ENCODE measurements at places on chromosomes 12 and 14.

GRCh38 chr12:108215458-108215857, 86.4 kb downstream of the WSCD2 start:
- DNase-seq, result no peak

DNA sequence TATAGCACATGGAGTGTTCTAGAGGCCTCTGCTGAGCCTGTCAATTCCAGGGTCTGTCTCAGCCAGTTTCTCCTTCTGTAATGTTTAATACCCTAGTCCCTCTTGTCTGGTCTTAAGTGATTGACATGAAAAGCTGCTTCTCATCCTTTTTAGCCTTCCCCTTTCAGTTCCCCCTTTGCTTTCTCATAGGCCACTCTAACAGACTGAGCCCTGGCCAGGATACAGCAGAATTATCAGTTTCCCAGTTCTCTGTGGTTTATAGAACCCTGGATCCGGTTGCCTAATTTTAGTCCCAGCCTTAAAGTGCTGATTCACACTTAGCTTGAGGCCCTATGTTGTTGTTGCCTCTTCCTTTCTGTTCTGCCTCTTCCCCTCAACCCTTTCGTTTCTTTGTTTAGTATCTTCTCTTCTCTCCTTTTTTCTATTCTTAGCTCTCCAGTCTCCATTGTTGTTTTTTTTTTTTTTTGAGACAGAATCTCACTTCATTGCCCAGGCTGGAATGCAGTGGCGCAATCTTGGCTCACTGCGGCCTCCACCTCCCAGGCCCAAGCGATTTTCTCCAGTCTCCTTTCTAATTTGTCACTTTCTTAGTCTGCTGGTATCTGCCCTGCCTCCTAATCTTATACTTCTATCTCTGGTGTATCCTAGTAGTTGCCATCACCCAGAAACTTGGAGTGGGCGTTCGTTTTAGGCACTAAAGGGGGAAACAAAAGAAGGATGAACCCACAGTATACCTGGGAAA, 2.9 kb upstream of the BIN2 start:
- peak; percentile 71 for DNase-seq

DNA sequence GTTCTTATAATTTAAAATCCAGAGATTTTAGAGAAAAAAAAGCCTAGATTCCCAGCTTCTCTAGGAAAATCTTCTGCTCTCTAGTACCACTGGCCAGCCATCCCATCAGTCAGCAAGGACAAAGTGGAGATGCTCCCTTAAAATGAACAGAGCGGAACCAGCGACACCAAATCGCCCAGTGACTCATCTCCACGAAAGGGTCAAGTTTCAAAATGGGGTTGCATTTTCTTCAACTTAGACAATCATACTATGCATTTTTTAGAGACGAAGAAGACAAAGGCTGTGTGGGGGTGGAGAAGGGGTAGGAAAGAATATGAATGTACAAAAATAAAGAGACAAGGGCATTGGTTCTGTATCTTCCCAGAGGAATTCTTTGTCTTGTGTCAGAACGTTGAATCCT, 212.0 kb downstream of the SLC15A4 start:
- DNase-seq, result no peak

DNA sequence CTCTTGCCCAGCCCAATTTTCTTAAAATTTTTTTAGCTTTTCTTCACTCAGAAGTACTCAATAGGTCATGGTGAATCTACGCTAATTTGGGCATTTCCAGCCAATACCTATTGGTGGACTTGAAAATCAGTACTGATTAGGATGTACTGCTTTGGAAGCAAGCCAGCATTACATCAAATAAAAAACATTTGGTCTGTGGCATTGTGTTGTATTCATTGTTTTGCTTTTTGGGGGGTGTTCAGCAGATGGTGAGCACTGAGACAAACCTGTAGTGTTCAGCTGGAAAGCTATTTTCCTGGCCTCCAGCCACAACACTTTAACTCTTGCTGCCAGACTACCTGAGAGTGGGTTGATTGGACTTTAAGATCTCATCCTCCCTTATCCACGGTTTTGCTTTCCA, 4.0 kb downstream of the MAPKAPK5 start:
- no peak for DNase-seq

- no peak for DNase-seq
These were observed 131.7 kb downstream of the MIPOL1 start for GRCh38 chr14:37329189-37330001.

DNA sequence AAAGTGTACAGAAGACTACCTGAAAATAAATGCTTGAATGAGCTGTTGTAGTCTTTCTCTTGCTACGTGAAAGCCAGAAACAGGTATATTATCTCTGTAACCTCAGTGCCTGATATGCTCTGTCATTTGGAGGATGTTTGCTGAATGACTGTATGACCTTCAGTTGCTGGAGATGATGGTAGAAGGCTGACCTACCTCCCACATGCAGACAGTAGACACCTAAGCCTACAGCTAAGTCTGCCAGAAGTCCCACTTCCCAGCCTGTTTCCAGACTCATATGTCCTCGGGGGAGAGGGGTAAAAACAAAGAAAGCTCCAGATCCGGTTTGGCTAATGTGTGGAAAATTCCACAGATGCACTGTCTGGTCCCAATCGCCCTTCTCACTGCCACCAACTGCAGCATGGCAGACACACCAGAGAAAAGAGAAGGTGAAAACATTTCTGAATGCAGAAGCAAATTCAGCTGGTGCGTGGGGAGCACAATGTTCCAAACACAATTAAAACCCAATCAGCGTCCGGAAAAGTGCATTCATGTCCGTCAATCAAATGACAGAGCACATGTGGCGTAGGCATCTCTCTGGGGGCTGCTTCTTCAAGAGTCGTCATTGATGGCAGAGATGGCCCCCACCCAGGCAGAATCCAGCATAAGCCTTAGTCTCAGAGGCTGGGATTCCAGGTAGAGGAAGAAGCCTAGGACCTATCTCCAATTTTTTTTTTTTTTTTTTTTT, 76.3 kb upstream of the TBX3 start:
- DNase-seq, result no peak

Data from fibroblast of villous mesenchyme (primary cell).